H54 (cell line): ENCODE measurements at places on chromosomes 2 and 18.

- DNase-seq: no peak
These were observed 25.5 kb downstream of the MARCHF4 start for GRCh38 chr2:216346781-216347180.

GRCh38 chr2:240214790-240215675 lies 74.6 kb upstream of the OTOS start:
- no peak for DNase-seq

DNA sequence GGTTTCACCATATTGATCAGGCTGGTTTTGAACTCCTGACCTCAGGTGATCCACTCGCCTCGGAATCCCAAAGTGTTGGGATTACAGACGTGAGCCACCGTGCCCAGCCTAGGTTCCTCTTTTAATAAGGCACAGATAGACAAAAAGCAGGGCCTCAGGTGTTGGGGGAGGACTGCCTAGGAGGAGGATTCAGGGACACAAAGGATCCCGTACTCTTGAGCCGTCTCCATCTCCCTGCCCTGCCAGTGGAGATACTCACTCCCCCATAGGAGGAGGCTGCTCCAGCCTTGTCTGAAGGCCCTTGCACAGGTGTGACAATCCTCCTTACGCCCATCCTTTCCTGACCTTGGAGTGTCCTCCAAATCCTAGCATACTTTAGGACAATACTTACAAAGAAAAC lies 32.0 kb upstream of the TFCP2L1 start:
- DNase-seq: no peak

- no peak for DNase-seq
These were observed 6.5 kb upstream of the AFF3 start for GRCh38 chr2:100148883-100149282.

DNA sequence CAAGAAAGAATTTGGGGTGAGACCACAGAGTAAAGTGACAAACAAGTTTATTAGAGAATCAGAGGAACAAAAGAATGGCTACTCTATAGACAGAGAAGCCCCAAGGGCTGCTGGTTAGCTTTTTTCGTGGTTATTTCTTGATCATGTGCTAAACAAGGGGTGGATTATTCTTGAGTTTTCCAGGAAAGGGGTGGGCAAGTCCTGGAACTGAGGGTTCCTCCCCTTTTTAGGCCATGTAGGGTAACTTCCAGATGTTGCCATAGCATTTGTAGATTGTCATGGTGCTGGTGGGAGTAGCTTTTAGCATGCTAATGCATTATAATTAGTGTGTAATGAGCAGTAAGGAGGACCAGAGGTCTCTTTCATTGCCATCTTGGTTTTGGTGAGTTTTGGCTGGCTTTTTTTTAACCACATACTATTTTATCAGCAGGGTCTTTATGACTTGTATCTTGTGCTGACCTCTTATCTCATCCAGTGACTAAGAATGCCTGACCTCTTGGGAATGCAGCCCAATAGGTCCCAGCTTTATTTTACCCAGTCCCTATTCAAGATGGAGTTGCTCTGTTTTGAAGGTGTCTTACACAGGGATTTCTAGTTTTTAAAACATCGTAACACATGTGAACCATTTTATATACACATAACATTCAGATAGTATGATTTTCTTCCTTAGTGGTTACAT lies 77.8 kb downstream of the MYO1B start:
- DNase-seq: no peak

GRCh38 chr2:105643405-105644173 lies 101.1 kb upstream of the NCK2 start:
- no peak for DNase-seq

DNA sequence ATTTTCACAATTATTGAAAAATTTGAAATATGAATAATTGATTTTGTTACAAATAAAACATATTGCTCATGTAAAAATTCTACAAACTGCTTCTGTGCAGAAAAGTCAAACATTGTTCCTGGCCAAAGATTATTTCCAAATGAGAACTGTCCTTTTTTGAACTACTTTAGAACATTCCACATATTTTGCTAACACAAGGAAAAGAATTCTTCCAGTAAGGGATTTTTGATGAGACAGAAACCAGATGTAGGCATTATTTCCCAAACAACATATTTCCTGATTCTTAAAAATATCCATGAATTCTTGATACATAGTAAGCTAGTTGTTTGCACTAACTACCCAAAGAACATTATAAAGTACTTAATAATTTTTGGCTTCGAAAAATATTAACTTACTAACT lies 715.2 kb downstream of the CCDC85A start:
- DNase-seq: no peak

DNA sequence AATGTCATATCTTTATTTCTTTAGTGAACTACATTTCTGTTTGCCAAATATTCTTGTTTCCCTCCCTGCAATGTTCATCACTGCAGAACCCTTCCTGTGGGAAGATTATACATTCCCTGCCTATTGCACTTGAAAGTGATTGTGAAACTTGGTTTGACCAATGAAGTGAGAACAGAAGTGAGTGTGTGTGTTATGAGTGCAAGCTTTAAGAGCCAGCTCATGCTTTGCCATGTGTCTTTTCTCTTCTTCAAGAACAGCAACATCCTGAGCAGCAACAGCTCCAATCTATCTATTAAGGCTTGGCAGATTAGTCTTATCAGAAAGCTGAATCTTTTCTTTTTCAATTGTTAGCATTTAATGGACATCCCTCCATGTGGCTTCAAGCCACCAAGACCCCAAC lies 42.0 kb upstream of the UBE2E3 start:
- DNase-seq: no peak
